D721Med (cell line): ENCODE measurements at places on chromosomes 2 and 18.

GRCh38 chr2:207437136-207437523, 92.6 kb upstream of the CREB1 start:
- DNase-seq, result no peak

GRCh38 chr2:1313240-1313924, 99.9 kb upstream of the TPO start:
- no peak for DNase-seq

GRCh38 chr2:48723129-48723528, 32.4 kb downstream of the LHCGR start:
- DNase-seq, result no peak

GRCh38 chr18:35460736-35461161, 37.0 kb downstream of the INO80C start:
- no peak for DNase-seq

GRCh38 chr2:46335391-46336282, 38.4 kb downstream of the EPAS1 start:
- DNase-seq, result no peak

DNA sequence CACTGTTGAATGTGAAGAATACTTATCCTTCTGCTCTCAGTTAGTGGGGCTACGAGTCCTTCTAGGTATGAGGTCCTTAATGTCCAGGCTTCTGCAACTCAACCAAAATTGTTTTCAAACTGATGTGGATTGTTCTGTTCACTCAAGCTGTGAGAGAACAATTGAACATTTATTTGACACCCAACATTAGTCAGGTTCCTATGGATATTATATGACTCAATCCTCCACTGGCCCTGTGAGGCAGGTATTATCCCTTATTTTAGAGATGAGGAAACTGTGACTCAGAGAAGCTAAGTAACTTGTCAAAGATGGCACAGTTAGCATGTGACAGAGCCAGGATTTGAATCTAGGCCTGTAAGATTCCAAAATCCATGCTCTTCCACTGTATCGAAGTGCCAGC, 1.2 kb upstream of the LYG2 start:
- no peak for DNase-seq

DNA sequence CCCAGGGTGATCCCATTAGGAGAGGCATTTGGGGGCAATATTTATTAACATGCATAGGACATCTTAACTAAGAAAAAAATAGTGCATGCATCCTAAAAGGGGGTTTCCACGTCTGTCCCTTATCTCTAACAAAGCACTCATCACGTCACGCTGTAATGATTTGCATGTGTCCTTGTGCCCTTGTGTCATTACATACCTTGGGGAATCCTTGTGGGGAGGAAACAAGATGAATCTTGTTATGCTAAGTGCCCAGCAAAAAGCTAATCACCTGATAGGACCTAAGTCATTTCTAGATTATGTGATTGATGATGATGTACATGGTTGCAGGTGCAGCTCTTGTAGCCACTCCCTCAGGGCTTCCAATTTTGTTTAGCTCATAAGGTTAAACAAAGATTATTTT, 250.9 kb downstream of the FBXO15 start:
- DNase-seq, result no peak

DNA sequence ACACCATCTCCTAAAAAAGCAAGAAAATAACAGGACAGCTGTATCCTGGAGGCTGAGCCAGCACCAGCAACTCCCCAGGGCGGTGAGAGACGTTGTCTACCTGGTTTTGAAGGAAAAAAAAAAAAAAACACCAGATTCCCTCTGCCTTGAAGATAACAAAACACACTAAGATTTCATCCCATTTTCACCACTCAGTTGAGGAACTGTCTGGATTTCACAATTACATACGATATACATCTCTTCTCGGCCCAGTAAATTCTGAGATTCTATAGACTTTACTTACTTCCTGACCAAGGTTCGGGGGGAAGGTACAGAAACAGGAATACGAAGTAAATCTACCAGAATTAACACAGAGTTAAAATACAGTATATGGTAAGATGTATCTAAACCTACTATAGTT, 8.5 kb downstream of the ZNF516 start:
- DNase-seq, result no peak

DNA sequence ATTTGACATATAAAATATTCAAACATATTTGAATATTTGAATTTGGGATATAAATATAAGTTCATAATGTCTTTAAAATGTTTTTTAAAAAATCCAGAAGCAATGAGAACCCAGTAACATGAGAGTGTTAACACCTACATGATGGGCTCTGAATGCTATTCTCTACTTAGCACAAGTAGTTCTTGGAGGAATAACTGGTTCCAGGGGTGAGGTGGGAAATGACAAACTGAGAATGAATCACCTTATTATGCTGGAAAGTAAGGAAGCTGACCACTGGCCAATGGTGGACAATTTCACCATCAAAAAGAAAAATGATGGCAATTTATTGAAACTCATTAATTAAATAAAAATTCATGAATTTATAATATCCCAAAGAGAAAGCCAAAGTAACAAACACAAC, 79.6 kb upstream of the NABP1 start:
- no peak for DNase-seq

DNA sequence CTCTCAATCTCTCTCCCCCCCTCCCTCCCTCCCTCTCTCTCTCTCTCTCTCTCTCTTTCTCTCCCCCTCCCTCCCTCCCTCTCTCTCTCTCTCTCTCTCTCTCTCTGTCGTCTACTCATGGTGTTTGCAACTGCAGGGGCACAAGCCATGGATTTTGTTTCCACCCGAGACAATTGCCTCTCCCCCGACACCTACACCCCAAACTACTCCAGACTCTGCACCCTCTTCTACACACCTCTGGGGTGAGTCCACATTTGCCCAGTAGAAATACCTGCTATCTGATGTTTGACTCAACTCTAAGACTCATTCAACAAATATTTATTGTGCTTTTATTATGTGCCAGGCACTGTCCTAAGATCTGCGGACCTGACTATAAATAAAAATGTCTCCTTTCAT, 93.7 kb downstream of the TMEM17 start:
- DNase-seq, result no peak

- DNase-seq, result no peak
Observed at GRCh38 chr2:203951366-203951902, 14.9 kb downstream of the ICOS start.

DNA sequence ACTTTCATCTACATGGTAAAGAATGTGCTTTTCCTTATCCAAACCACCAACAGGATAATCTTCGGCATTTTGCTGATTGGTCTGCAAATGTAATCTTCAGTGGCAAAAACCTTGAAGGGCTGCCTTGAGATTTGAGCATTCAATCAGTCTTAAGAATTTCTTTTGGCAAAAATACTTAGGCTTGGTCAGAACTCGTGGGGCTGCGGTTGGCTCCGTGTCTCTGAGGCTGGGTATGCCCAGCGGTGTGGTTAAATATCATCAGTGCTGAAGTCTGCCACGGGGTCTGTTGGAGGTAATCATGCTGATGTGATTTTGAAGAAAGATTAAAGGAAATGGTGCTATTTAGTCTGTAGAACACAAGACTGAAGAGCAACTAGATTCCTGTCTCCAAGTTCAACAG, 262.6 kb downstream of the EN1 start:
- no peak for DNase-seq

DNA sequence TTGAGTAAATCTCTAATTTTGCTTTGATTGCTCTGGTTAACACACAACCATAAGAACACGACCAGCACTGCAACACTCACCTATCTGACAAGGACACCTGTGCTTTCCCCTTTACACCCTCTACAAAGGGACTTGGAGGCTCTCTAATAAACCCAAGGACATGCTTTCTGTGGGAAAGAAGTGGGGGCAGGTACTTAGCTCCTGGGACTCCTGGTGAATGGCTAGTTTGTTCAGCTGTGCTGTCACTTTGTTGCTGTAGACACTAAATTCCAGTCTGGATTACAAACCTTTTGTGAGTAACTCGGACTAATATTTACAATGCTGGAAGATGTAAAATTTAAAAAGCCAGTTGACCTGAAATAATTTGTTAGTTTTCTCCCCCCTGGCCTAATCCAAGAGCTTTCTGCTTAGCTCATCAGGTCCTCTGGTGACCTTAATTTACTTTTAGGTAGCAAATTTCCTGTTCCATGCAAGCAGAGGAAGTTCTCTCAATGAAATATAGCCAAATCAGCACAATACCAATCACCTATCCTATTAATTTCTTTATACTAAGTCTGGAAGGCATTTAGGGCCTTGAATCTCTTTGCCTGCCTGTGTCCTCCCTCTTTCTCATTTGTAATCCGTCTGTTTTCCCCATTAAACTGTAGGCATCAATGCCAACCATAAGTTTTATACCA, 67.5 kb downstream of the PLCL1 start:
- DNase-seq, result no peak

DNA sequence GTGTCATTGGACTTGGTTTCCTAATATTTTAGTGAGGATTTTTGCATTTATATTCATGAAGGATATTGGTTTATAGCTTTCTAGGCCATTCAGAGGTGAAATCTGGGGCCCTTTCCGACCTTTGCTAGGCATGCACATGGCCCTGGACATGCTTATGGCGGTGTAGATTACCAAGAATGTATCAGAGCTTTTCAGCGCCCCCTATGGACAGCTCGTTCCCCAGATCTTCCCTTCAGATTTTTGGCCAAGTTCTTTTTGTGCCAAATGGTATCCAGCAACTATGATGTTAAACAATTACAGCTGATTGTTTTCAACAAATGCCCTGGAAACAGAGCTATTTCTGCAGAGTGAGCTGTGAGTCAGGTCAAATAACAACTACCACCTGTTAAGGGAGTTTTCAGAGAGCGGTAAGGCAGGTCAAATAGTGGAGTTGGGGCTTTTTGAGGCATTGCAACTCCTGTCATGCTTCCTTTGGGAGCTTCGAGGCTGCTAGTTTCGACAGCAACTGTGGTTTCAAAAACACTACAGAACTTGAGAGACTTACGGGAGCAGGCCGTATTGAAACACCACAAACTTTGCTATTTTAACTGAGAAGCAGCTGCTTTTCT, 188.3 kb downstream of the ZNF516 start:
- DNase-seq, result no peak

DNA sequence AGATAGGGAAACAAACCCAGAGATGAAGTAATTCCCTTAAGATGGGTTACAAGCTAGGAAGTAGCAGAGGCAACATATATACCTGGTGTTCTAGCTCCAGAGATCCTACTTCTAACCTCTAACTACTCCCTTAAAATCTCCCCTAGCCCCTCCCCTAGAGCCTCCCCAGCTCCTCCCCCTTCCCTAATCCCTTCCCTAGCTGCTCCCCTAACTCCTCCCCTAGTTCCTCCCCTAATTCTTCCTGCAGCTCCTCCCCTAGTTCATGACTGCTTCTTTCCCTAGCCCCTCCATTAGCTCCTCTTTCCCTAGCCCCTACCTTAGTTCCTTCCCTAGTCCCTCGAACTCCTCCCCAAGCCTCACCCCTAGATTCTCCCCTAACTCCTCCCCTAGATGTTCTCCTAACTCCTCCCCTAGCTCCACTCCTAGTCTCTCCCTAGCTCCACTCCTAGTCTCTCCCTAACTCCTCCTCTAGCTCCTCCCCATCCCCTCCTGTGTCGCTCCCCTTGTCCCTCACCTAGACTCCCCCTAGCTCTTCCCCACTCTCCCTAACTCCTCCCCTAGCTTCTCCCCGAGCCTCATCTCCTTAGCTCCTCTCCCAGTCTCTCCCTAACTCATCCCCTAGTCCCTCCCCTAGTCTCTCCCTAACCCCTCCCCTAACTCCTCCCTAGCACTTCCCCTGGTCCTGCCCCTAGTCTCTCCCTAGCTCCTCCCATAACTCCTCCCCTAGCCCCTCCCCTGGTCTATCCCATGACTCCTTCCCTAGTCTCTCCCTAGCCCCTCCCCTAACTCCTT, 108.9 kb downstream of the CD226 start:
- no peak for DNase-seq

- no peak for DNase-seq
Observed at GRCh38 chr2:123077101-123077500, 948.0 kb upstream of the CNTNAP5 start.

- no peak for DNase-seq
Observed at GRCh38 chr2:33477473-33478468, 1.3 kb downstream of the RASGRP3 start.

DNA sequence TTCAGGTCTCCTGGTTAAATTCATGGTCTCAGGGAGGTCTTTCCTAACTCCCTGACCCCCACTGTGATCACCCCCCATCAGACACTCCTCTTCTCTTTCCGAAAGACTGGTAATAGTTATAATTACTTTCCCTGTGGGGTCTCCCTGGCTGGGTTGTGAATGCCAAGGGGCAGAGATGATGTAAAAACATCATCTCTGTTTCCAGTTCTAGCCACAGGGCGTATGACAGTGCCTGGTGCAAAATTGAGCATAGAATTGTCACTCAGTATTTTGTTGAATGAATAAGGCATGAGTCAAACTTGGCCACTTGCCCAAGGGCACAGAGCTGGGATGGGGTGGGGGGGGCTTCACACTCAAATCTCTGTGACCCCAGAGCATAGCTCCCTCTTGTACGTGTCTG, 65.2 kb downstream of the LTBP1 start:
- DNase-seq, result no peak

GRCh38 chr2:86747711-86748639, 27.9 kb downstream of the RMND5A start:
- DNase-seq, result no peak

GRCh38 chr2:181319286-181319685, 137.9 kb upstream of the ITGA4 start:
- no peak for DNase-seq

DNA sequence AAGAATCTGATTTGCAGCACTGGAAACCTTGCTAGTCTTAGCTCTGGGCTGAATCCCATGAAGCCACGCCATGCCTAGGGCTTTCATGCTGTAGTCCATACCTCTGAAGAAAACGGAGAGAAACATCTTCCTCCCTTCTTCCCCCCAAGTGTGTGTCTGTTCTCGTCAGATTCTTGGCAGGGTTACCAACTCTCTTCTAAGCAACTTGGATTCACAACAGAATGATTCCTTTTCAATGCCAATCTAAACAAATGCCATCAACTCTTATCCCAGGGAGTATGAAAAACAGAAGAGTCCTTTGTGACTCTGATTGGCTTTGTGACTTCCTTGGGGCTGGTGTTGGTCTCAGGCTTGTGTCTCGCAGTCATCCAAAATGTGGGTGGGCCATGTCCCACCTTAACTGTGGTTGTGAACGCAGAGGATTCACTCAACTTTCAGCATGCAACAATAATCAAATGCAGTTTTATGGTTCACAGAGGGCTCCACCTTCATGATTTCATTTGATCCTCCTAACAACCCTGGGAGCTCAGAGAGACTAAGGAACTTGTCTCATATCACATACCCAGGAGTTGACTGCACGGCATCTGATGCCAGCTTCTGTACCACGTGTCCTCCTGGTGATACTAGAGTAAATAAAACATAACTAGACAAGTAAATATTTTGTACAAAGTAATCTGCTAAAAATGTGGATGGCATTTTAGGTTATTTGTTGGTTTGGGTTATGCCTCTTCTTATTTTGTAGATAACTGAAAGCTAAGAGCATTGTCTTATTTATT, 186.0 kb upstream of the TNP1 start:
- no peak for DNase-seq

- DNase-seq, result no peak
Observed at GRCh38 chr2:105130546-105130945, 92.7 kb downstream of the MRPS9 start.

GRCh38 chr18:62659698-62660097, 55.6 kb upstream of the PHLPP1 start:
- no peak for DNase-seq

- no peak for DNase-seq
Observed at GRCh38 chr2:158102446-158102845, 770 bp downstream of the UPP2 start.
